ENCODE measurements at places on chromosomes 7 and 10. TPM values are rescaled to one million over a fixed set of nuclear protein-coding genes. Genes with fewer than 3 reads are reported as not detected.

PRKG1 gene
- total RNA-seq: 2.3 TPM

TMEM139 gene
- total RNA-seq: 70.5 TPM

DNA sequence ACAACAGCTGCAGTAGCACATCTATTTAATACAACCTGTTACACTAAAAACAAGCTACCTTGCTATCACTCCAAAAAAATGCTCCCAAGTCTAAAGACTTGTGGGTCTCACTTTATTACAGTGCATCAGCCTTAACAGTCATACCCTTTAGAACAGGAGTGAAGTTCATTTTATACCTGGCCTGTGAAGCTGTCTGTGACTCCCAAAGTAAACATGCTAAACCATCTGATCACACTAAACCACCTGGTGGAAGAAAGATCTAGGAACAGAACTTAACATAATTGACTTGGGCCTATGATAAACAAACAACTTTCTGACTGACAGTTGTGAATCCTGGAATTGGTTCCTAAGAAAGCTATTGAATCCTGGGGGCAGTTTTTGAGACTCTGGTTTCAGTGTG is 80.9 kb upstream of the ATP6V0A4 start:
- no peak for DNase-seq

GRCh38 chr7:44390701-44391100 is 65.3 kb upstream of the CAMK2B start:
- no peak for DNase-seq

GRCh38 chr10:33733058-33733457 is 398.6 kb upstream of the NRP1 start:
- no peak for DNase-seq

- DNase-seq: no peak
Measured at GRCh38 chr10:1180071-1180730, 124.0 kb downstream of the WDR37 start.

DNA sequence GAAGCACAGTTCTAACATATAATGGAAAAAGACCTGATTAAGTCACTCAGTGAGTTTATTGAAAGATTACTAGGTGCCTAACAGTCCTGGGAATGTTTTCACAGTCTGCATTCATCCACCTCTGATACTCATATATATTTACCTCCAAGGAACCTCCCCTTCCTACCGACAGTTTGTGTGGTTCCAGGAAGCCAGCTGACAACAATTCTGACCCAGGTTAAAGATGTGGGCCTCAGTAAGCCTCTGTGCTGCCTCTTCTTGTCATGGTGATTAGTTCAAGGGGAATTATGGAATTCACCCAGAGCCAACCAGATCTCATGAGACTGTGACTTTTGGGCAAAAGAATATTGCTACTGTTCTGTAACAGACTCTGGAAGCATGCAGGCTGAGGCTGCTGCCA is 186.8 kb downstream of the NXPH1 start:
- no peak for DNase-seq

NDUFA5 gene
- total RNA-seq: 58.4 TPM

DNA sequence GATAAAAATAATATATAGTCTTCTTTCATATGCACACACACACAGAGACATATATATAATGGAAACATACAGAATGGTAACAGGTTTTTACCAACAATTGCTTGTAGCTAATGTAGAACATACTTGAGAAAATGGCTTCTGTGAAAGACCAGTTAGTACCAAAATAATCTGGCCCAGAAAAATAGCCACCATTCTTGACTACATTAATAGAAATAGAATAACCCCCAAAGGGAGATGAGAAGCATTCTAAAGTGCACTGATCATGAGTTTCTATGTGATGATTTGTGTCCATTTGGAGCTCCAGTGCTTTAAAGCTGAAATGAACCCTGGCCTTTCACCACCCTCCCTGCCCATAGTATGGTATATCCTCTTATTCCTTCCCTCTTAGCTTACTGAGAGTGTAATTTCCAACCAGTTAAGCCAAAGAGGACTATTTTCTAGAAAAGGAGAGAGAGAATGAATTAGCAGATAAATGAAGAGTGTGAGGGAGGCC is 22.9 kb upstream of the IFIT2 start:
- DNase-seq: no peak

GRCh38 chr10:62690703-62691102 is 113.8 kb upstream of the ADO start:
- DNase-seq: no peak

DNA sequence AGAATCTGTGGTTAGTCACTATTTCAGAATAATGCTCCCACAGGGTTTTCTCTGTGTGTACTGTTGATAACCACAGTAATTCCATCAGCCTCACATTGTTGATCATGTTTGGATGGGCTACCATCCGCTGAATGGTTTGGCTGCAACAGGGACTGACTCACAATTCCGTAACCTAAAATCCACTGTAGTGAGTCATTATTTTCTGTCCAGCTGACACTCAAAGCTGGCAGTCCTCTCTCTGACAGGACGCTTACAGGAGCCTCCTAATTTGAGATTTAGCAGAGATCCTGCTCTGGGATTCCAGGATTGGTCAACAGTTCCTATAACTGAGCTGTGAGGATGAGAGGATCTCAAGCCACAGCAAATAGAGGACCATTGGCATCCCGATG is 32.7 kb downstream of the VWA2 start:
- peak; percentile 98 for DNase-seq

DNA sequence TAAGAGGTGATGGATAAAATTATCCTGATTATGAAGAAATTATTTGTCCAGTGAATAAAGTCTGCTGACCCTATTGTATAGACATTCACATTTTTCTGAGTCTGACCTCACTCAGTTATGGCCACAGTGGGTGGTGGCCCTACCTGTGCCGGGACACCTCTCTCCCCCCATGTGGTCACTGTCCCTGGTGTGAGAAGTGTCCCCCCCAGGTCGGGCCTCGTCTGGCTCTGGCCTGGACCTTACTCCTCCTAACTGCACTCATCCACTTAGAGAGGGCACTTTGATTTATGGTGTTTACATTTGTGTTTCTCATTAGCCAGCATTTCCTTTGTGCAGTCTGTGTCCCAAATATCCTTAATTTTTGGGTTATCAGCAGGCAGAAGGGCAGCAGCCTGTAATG is 59.6 kb upstream of the ZNF32 start:
- no peak for DNase-seq

GRCh38 chr7:33155811-33156210 is 26.4 kb downstream of the BBS9 start:
- peak; percentile 89 for DNase-seq

DNA sequence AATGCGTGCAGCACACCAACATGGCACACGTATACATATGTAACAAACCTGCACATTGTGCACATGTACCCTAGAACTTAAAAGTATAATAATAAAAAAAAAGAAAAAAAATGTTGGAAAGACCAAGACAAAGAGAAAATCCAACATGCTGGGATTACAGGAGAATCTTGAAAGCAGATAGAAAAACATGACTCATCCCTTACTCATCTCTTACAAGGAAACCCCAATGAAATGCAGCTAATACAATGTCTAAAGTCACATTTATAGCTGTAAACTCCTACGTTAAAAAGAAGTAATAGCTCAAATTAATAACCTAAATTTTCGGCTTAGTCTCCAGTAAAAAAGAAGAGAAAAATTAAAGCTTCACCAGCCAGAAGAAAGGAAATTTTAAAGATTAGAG is 47.5 kb upstream of the DGKB start:
- DNase-seq: no peak

DNA sequence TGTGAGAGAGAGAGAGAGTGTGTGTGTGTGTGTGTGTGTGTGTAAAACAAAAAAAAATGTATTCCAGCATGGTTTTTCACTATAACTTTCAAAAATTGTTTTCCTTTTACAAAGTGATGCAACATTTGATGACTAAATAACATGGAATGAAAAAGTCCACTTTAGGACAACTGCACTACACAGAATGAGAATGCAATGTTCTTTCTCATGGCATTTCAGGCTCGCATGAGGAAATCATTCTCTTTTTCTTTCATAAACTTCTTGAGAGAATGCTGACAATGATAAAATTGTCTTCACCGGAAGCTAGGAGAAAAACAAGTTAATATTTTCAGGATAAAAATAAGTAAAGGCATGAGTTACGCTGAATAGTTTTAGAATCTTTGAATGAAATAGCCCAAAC is 53.7 kb downstream of the SLC16A12 start:
- peak; percentile 98 for DNase-seq

DNA sequence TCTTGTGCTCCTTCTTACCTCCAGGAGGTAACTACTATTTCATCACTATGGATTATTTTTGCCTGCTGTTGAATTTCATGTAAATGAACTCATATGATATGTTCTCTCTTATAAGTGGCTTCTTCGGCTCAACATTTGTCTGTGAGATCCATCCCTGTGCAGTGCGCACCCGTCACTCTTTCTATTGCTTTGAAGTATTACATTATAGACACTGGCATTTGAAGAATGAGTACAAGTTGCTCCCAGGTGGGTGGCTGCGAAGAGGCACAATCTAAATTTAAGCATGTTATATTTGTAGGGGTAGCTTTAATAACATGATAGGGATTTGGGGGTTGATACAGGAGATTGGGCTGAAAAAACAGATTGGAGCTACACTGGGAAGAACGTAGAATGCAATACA is 809.7 kb downstream of the CCSER2 start:
- DNase-seq: no peak

GNGT1 gene
- total RNA-seq: not detected

DNA sequence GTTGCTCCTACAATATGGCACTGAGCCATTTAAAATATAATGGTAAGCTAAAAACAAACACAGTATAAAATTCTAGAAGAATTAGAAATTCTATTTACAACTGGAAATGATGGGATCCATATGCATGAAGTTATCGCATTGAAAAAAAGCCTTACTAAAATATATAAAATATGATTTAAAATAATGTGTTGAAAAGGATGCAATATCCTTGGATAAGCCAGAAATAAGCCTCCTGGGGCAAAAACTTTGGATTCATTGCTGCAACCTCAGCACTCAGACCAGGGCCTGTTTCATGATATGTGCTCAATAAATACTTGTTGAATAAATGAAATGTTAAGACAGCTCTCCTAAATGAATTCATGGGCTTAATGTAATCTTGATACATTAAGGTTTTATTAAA is 170.2 kb downstream of the SEM1 start:
- DNase-seq: no peak

GRCh38 chr7:94974423-94974822 is 67.0 kb downstream of the PPP1R9A start:
- DNase-seq: no peak

DNA sequence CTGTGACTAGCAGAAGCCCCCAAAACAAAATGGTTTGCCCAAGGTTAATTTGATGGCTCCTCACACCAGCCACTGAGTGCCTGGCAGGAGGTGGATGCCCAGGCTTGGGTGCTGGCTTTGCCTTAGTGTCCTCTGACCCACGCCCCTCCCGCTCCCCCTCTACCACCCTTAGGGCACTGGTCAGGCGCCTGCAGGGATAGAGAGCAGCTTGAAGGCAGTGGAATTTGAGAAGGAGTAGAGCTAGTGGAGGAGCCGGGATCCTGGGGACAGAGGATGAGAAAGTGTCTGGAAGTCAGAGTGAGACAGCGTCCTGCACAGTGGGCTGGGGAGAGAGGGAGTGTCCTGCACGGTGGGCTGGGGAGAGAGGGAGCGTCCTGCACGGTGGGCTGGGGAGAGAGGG is 139.4 kb downstream of the DNAJB6 start:
- no peak for DNase-seq

AP1S1 gene
- 326 TPM for total RNA-seq

- peak; percentile 80 for DNase-seq
Measured at GRCh38 chr7:33040803-33041516, 21.6 kb downstream of the NT5C3A start.

GRCh38 chr7:127776776-127777386 is 124.9 kb downstream of the SND1 start:
- DNase-seq: peak; percentile 93

All from renal cortical epithelial cell (primary cell).